H9 (cell line): ENCODE measurements at places on chromosomes 2 and 18. TPM values are rescaled to one million over a fixed set of nuclear protein-coding genes. Genes with fewer than 3 reads are reported as not detected.

The STPG4 gene
- 0.13 and 0.42 TPM in 2 replicates for total RNA-seq

GRCh38 chr2:130728007-130728454 is 839 bp upstream of the GPR148 start:
- DNase-seq, result no peak

DNA sequence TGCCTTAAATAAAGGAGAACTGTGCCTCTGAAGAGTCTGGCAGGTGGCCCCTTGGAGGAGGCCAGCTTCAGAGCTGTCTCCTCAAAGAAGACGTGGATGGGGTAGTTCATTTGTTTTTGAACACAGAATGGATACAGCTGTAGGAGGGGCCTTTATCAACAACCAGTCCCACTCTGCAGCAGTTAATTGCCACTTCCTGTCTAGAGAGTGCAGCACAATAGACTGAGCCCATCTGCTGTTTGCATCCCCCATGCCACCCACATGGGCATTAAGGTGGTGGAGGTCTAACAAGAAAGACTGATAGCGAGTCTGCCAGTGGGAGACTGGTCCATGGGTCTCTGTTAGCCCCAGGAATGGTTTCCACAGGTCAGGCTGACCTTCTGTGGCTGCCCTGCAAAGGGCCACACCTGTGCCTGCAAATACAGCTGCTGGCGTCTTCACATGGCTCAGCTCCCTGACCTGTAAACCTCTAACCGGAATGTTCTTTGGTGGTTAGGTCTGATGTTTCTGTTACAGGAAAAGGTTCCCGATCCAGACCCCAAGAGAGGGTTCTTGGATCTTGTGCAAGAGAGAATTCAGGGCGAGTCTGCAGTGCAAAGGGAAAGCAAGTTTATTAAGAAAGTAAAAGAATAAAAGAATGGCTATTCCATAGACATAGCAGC is 153.3 kb upstream of the ITGA6 start:
- no peak for DNase-seq

- no peak for DNase-seq
Measured at GRCh38 chr2:36677996-36678605, 18.4 kb upstream of the VIT start.

DNA sequence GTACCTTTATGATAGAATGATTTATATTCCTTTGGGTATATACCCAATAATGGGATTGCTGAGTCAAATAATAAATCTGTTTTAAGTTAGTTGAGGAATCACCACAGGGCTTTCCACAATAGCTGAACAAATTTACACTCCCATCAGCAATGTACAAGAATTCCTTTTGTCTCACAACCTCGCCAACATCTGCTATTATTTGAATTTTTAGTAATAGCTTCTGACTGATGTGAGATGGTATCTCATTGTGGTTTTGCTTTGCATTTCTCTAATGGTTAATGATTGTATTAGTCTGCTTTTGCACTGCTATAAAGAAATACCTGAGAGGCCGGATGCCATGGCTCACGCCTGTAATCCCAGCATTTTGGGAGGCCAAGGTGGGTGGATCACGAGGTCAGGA is 1387.6 kb upstream of the ACVR2A start:
- no peak for DNase-seq

The ALK gene
- not detected in 2 replicates for total RNA-seq

- DNase-seq, result no peak
Measured at GRCh38 chr2:105087273-105087672, 49.4 kb downstream of the MRPS9 start.

- no peak for DNase-seq
Measured at GRCh38 chr2:239358062-239358754, 42.6 kb downstream of the HDAC4 start.

DNA sequence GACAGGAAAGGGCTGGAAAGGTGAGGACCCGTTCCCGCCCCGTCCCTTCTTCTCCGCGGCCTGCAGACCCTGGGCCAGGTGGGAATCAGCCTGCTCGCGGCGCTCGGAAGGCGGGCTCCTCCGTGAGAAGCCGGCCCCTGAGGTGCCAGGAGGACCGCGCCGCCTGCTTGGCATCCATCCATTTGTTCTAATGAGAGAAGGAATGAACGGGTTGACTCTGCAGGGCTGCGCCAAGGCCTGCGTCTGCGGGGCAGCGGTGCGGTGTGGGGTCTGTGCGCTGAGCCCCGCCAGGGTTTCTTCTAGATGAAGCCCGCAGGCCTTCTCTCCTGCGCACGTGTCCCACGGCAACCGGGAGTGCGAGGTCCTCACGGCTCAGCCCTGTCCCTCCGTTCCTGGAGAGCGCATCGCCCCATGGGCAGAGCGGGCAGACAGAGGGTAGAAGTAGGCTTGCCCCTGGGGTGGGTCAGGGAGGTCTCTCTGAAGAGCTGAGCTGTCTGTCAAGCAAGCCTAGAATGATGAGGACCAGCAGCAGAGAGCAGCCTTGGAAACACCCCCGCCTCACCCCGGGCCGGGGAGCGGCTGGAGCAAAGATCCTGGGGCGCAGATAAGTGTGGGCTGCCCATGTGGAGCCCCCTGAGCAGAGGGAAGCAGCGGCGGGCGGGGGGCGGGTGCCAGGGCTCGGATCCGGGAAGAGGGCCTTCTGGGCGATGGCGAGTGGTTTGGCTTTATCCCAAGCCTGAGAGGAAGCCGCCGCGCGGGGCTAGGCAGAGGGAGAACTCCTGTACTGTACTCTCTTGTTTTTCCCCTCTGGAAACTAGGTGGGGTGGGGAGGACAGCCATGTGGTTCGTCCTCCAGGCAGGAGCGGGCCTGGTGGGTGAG is 27.9 kb upstream of the HS6ST1 start:
- no peak for DNase-seq

- no peak for DNase-seq
Measured at GRCh38 chr18:23012249-23012648, 79.1 kb downstream of the RBBP8 start.

DNA sequence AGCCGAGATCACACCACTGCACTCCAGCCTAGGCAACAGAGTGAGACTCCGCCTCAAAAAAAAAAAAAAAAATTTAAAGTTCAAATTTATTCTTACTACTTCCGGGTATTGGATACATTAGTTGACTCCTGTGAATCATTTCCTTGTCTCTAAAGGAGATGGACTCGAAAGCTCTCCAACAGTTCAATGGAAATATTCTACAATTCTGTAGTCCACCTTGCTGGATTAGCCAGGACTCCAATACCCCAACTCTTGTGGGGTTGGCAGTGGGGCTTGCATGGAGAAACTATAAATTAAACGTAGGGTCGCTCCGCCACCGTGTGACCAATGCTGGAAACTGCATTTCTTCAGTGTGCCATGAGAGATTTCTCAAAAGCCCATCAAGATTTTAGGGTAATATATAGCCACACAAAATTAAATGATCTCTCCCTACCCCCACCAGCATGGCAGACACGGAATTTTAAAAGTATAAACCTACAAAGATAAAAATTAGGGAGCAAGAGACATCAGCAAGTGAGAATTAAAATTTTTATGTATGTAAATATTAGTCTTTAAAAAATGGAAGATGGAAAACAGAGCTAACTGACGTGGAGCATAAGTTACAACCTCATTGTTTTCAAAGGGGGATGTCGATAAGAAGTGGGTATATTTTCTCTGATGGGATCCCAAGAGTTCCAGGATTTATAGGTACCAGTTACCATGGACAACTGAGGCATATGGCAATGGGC is 27.8 kb upstream of the GAREM2 start:
- DNase-seq, result peak; percentile 63

The ST6GAL2 gene
- 7.6 and 7.8 TPM in 2 replicates for total RNA-seq

DNA sequence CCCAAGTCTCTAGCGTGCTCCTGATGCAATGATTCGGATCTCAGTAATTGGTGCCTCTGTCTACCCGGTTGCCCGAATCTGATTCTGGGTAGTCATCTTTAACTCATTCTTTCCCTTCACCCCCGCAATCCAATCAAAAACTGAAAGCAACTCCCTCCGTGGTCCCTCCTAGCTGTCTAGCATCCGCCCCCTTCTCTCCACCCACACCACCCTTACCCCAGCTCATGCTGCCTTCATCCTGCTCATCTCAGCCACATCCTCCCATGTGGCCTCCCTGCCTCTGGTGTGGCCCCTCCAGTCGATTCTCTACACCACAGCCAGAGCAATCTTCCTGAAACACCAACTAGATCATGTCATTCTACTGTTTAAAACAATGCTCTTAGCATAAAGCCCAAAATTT is 62.3 kb downstream of the TTC32 start:
- DNase-seq, result no peak

The CGREF1 gene
- total RNA-seq, result 1.4 and 2.1 TPM in 2 replicates

DNA sequence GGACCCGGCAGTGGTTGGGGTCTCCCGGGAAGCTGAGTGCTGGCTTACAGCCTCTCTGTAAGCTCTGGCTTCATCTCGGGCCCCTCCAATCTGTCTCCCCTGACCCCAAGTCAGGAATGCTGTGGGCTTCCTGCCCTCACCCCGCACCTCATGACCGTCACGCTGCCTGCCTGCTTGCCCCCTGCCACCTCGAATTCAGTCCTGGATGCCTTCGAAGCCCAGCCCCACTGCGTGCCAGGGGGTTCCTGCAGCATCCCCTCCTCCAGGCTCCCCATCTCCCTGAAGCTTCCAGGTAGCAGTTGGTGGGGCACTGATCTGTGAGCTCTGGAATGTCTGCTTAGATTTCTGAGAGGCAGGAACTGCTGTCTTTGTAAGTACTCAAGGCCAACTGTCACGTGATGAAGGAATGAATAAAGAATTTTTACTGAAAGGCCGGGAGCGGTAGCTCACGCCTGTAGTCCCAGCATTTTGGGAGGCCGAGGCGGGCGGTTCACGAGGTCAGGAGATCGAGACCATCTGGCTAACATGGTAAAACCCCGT is 6.5 kb downstream of the CLHC1 start:
- peak; percentile 48 for DNase-seq

- DNase-seq, result no peak
Measured at GRCh38 chr2:146572598-146572997, 1272.2 kb upstream of the ACVR2A start.

GRCh38 chr2:207759890-207760289 is 9.8 kb downstream of the FZD5 start:
- DNase-seq, result no peak

The ANKRD44 gene
- total RNA-seq, result 1.8 and 1.9 TPM in 2 replicates

The MORN2 gene
- total RNA-seq, result 6.7 and 8.0 TPM in 2 replicates

- DNase-seq, result peak; percentile 85
Measured at GRCh38 chr2:215828528-215829184, 184.7 kb downstream of the MREG start.

- no peak for DNase-seq
Measured at GRCh38 chr2:127146820-127147502, 40.0 kb upstream of the BIN1 start.

DNA sequence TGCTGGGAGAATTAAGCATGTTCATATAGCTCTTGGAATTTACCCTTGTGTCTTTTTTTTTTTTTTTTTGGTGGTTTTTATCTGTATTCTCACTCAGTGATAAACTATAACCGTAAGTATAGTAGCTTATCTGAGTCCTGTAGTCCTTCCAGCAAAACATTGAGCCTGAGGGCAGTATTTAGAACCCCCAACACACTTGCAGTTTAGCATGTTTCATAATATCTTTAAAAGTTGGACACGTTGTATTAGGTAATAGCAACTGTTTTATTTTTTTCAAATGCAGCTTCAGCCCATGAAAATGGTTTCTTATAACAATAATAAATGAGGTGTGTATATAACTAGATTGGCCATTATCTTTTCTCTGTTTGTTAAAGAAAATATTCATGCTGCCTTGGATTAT is 603.5 kb upstream of the HS6ST1 start:
- no peak for DNase-seq

DNA sequence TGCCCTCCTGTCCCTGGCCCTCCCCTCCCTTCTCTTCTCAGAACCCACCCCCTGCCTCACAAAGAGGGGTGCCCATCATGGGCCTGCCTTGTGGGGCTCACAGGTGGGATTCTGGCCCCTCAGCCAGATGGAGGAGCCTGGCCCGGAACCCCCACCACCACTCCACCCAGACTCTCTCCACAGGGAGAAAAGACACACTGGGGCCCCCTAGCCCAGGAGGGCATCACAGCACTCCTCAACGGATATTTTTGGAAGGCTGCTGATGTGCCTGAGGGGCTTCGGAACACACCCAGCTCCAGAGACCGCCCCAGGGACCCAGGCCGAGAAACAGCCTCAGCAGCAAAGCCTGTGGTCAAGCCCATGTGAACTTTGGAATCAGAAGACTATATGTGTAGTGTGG is 9.9 kb downstream of the KCNIP3 start:
- DNase-seq, result no peak

The KCNG2 gene
- total RNA-seq, result 0.15 TPM in 1 of 2 replicates, not detected in the other

GRCh38 chr2:231554748-231555545 is 24.7 kb upstream of the NMUR1 start:
- no peak for DNase-seq

DNA sequence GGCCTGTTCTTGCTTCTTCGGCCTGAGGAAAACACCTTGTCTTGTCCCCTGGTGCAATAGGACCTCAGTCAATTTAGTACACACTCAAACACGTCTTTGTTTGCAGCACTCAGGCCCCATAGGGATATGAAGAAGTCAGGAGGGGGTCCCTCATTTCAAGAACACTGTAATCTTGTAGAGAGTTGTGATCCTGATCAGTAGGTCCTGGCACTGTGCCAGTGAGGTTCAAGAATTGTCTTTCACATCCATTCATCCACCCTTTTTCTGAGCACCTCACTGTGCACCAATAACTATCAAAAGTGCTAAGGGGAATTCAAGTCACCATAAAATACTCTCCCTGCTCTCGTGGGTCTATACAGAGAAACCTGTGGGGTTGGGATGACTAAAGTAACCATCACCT is 131.4 kb upstream of the LHCGR start:
- no peak for DNase-seq
